ENCODE measurements at places on chromosomes 12 and 14. TPM values are rescaled to one million over a fixed set of nuclear protein-coding genes. Genes with fewer than 3 reads are reported as not detected.

Gene CISTR
- total RNA-seq, result not detected

Gene ARHGAP5
- 121 TPM for total RNA-seq

Gene NR2C1
- total RNA-seq, result 46.7 TPM

GRCh38 chr12:16228067-16228466 lies 49.4 kb downstream of the SLC15A5 start:
- no peaks in the 10 kb centered on the region for H3K36me3 ChIP-seq
- H3K4me3 ChIP-seq, result no peak overlapping the region
- DNase-seq, result no peak
- H3K27ac ChIP-seq, result no peak overlapping the region

Gene KRT6C
- not detected for total RNA-seq

GRCh38 chr12:67111182-67111581 lies 158.0 kb upstream of the CAND1 start:
- H3K27ac ChIP-seq, result no peak overlapping the region
- no peaks in the 10 kb centered on the region for H3K27me3 ChIP-seq
- H3K36me3 ChIP-seq, result no peaks in the 10 kb centered on the region
- no peaks in the 10 kb centered on the region for H3K4me1 ChIP-seq
- no peak for DNase-seq

DNA sequence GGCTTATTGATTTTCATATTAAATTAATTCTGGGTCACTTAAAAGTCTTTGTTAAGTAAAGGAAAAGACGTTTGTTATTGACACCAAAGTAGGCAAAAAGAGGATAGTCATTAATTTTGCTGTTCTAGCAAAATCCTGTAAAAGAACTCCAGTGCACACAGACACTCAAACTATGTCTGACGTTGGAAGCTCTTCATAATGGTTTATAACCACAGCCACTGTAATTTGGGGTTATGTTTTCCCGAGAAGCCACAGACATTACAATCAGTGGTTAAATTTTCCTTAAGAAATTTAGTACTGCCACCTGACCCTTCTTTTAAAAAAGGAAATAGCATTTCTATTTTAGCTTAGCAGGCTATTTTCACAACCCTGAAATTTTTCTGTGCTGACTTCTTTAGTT lies 267.5 kb downstream of the CCDC91 start:
- H3K4me1 ChIP-seq, result no peaks in the 10 kb centered on the region
- H3K27me3 ChIP-seq, result no peaks in the 10 kb centered on the region
- DNase-seq, result no peak
- no peak overlapping the region for H3K27ac ChIP-seq

Gene HOXC5
- total RNA-seq, result 0.73 TPM

Gene HOXC4
- total RNA-seq, result 1.8 TPM

Gene TBPL2
- total RNA-seq, result not detected

Gene PWP1
- 79.0 TPM for total RNA-seq

GRCh38 chr12:31323391-31324115 lies 2.4 kb downstream of the SINHCAF start:
- peak overlapping the region; percentile 76 for H3K4me3 ChIP-seq
- H3K27me3 ChIP-seq, result no peaks in the 10 kb centered on the region
- H3K27ac ChIP-seq, result peak overlapping the region; percentile 95

DNA sequence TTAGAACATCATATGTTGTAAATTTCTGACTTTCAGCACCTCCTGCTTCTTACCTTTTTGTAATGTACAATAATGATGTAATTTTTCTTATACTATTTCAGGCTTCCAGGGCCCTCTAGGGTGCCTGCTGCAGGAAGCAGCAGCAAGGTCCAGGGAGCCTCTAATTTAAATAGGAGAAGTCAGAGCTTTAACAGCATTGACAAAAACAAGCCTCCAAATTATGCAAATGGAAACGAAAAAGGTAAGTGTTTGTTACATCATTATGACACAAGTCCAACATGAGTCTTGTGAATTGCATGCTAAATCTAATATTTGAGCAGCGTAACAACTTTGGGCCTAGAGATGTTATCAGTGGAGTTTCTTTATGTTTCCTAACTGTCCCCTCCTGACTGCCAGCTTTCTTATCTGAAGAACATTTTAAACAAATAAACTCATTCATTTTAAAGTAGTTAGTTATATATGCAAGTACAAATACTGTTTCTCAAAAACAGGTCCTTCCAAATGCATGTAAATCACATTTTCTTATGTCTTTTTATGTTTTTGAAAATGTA lies 167.6 kb downstream of the NAV3 start:
- DNase-seq, result no peak
- no peak overlapping the region for H3K4me3 ChIP-seq
- H3K27me3 ChIP-seq, result no peaks in the 10 kb centered on the region
- H3K36me3 ChIP-seq, result no peaks in the 10 kb centered on the region
- H3K27ac ChIP-seq, result no peak overlapping the region
- no peaks in the 10 kb centered on the region for H3K4me1 ChIP-seq

Gene RERG
- 60.0 TPM for total RNA-seq

Gene CD4
- total RNA-seq, result 29.0 TPM

DNA sequence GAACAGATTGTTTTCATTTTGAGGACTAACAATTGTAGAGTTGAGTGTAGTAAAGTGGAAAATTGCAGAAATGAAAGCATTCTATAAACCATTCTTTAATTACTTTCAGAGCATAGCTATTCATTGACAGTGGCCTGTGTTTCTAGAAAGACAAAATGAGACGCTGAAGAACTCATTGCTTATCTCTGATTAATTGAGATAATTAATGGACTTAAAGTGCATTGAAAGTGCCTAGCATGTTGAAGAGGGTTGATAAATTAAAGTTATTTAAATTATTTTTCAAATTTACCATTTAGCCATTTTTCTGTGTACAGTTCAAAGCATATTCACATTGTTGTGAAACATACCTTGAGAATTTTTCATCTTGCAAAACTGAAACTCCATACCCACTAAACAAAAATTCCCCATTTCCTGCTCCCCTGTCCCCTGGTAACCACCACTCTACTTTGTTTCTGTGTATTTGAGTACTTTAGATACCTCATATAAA lies 57.4 kb downstream of the DAAM1 start:
- H3K4me3 ChIP-seq, result no peak overlapping the region
- H3K4me1 ChIP-seq, result no peaks in the 10 kb centered on the region
- no peak overlapping the region for H3K27ac ChIP-seq
- H3K36me3 ChIP-seq, result no peaks in the 10 kb centered on the region
- H3K27me3 ChIP-seq, result no peaks in the 10 kb centered on the region

GRCh38 chr12:109432842-109433304 lies 44.2 kb downstream of the KCTD10 start:
- no peak overlapping the region for H3K27ac ChIP-seq
- H3K36me3 ChIP-seq, result no peaks in the 10 kb centered on the region
- H3K4me1 ChIP-seq, result no peaks in the 10 kb centered on the region

DNA sequence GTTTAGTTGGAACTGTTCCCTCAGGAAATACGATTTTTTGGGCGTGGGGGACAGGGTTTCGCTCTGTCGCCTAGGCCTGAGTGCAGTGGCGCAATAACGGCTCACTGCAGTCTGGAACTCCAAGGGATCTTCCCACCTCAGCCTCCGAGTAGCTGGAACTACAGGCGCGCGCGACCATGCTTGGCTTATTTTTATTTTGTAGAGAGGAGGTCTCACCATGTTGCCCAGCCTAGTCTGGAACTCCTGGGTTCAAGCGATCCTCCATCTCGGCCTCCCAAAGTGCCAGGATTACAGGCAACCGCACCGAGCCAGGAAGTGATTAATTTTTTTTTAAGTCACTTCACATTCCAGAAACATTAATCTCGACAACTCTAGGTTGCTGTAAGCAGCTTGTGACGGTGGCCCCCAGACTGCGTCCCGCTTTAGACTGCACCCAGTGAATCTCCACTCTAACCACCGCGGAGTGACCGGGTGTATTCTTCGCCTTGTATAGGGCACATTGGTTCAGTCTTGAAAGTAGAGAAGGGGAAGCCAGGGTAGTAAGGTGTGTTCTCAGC lies 830 bp upstream of the MIS18BP1 start:
- H3K4me1 ChIP-seq, result no peaks in the 10 kb centered on the region
- no peak for DNase-seq
- H3K27ac ChIP-seq, result peak overlapping the region; percentile 94
- H3K27me3 ChIP-seq, result no peaks in the 10 kb centered on the region
- no peaks in the 10 kb centered on the region for H3K36me3 ChIP-seq
- peak overlapping the region; percentile 69 for H3K4me3 ChIP-seq

Measured in breast epithelium (tissue), 4 donors.